Stimulated activated CD4-positive, alpha-beta T cell treated with anti-CD3 and anti-CD28 coated beads, Interleukin-15, amount 100 ng/mL, for 1 hour (primary cell): ENCODE measurements at places on chromosomes 1 and 21.

DNA sequence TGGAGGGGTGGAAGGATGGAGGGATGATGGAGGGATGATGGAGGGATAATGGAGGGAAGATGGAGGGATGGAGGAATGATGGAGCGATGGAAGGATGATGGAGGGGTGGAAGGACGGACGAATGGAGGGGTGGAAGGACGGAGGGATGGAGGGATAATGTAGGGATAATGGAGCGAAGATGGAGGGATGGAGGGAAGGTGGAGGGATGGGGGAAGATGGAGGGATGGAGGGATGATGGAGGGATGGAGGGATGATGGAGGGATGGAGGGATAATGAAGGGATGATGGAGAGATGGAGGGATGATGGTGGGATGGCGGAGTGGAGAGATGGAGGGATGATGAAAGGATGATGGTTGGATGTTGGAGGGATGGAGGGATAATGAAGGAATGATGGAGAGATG is 61.3 kb downstream of the KCNAB2 start:
- no peak for DNase-seq

- no peak for DNase-seq
These were observed 34.3 kb upstream of the SYCP1 start for GRCh38 chr1:114820392-114820791.

DNA sequence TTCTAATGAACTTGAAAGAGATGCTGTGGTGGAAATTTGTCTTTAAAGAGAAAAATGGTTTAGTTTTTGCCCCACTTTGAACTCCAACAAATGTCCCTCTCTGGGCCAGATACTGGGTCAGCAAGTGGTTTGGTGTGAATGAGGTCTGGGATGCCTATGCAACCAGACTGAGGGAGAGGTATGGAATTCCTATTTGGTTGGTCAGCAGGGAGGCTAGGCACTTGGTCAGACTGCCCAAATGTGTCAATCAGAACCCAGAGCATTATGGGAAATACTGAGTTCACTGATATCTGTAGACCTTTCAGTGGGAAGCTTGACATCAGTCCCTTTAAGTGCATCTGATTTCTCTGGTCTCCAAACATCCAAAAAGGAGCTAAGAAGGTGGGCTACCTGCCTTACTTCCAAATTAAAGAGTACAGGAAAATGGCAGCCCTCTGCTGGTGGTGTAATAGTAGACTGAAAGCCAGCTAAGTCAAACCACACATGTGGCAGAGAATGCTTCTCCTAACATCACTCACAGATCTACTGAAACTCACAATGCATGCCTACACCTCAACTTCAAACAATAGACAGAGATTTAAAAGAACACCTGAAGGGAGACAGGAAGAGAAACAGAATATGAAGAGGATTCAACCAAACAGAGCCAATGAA is 510.1 kb downstream of the PLA2G4A start:
- no peak for DNase-seq

GRCh38 chr1:155320661-155321617 is at the start of gene RUSC1:
Gene RUSC1, plus strand, starts transcription at chr1:155320894. Its CDS starts 880 bp downstream, at chr1:155321774.
- peak; percentile 46 for DNase-seq

- DNase-seq = no peak
These were observed 241.9 kb downstream of the DNM3 start for GRCh38 chr1:172083191-172083590.

- no peak for DNase-seq
These were observed 34.0 kb downstream of the TBCE start for GRCh38 chr1:235401251-235401650.

GRCh38 chr1:223077247-223077833 is 65.7 kb downstream of the TLR5 start:
- DNase-seq = no peak

GRCh38 chr1:39387452-39387851 is 104.0 kb upstream of the BMP8A start:
- no peak for DNase-seq

DNA sequence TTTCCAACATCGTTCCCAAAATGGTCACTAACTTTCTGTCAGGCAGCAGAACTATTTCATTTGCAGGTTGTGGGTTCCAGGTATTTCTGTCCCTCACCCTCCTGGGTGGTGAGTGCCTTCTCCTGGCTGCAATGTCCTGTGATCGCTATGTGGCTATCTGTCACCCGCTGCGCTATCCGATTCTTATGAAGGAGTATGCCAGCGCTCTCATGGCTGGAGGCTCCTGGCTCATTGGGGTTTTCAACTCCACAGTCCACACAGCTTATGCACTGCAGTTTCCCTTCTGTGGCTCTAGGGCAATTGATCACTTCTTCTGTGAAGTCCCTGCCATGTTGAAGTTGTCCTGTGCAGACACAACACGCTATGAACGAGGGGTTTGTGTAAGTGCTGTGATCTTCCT is 9.3 kb downstream of the OR2AJ1 start:
- no peak for DNase-seq

- no peak for DNase-seq
These were observed 55.5 kb upstream of the EDN2 start for GRCh38 chr1:41539999-41540398.

DNA sequence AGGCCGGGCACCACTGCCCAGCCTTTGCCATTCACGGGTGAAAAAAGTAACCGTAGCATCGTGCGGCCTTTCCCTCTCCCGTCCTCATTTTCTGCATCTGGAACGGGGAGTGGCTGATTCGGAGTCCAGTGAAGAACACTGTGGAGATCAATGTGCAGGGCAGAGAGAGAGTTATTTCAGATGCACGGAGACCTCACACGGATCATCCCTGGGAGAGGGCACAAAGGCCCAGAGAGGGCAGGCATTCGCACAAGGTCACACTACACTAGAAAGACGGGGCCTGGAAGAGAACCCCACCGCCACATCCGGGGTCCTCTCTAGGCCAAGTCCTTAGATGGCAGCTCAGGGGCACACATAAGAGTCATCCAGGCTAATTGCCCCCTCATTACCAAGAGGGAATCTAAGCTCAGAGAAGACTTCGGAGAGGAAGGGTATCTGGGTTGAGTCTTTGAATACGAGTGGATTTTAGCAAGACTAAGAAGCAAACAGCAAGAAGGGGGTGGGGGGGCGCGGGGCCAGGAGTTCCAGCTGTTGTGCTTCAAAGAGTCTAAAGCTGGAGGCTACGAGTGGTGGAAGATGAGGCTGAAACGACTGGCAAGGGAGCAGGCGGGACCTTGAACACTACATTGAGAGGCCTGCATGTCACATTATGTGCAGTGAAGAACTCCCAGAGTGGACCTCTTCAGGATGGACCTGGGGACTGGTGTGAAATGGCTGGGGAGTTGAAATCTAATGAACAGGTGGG is 857 bp downstream of the GPX7 start:
- no peak for DNase-seq

GRCh38 chr1:117691942-117692341 is 86.1 kb downstream of the TENT5C start:
- DNase-seq = no peak

GRCh38 chr1:118101515-118101844 is 83.5 kb downstream of the SPAG17 start:
- DNase-seq = no peak

- no peak for DNase-seq
These were observed 7.8 kb upstream of the PTTG1IP start for GRCh38 chr21:44881198-44881872.

GRCh38 chr21:26709090-26709489 is 136.0 kb upstream of the CYYR1 start:
- no peak for DNase-seq

DNA sequence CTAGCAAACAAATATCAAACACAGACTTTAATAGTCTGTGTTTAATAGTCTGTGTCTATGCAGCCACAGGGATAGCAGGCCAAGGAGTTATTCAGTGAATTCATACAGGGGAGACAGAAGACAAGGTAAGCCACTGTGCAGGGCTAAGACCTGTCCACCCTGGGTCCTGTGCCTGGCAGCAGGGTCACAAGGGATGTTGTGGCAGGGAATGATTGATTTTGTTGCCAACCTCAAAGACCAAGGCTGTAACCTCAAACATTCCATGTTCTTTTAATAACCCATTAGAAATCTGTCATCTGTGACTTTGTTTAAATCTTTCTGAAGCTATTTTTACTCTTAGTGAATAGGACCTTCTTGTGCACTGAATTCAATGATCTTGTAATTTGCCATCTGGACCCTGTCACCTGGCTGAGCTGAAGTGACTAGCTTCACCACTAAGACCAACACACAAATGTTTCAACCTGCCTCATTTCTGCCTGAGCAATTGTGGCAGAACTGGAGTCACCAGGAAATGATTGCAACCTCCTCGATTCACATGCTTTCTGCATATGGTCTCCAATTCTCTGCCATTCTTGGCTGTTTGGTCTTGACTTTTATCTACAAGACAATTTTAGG is 154.2 kb downstream of the ASTN1 start:
- no peak for DNase-seq

- DNase-seq = no peak
These were observed 579.9 kb downstream of the DPYD start for GRCh38 chr1:97340951-97341350.

DNA sequence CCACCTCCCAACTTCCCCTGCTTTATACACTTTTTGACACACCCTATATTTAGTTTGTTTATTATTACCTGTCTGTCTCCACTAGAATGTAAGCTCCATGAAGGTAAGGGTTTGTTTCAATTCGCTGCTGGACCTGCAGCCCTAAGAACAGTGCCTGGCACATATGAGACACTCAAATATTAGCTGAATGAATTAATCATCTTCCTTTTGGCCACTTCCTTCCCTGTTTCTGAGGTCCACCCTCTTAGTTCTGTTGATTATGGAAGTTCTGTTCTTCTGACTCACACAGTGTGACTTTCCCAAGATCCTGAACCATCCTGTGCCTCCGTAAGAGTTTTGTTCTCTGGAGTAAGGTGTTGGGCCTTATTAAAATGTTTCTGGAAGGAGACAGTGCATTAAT is 40.4 kb upstream of the GJA5 start:
- no peak for DNase-seq

GRCh38 chr21:15421441-15421881 is 308.3 kb upstream of the USP25 start:
- DNase-seq = no peak

DNA sequence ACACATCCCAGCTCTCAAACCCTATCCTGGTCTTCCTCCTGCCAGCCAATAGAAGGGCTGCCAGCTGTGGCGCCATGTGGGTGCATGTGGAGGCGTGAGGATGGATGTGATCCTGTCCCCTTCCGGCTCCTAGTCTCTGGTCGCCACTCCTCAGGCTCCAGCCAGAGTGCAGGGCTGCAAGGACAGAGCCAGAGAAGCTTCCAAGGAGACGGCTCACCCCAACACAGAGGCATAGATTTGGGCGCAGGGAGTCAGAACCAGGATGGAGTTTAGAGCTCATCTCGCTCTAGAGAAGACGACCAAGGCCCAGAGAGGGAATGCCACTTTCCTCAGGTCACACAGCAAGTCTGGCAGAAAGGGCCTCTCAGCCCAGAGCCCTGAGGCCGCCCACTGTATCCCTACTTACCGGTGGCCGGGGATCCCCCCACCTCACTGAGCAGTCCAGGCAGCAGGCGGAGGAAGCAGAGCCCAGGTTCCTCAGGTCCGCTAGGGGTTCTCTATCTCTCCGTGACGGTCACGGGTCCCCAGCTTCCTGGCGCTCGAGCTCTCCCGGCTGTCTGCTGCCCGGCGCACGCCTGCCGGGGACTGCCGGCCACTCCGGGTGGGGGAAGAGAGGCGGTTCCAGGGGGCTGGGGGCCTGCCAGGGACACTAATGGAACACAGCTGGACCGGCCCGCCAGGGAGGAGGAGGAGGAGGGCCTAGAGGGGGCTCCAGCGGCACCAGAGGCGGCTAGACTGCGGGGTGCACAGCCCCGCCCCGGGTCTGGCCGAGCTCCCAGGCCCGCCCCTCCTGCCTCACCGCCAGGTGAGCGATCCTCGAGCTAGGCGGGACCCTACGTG is at the start of gene COL16A1:
Gene COL16A1 (minus strand): TSS at position 587 of the 840 bp plus-strand sequence. CDS start 1,824 bp downstream, outside the sequence.
- no peak for DNase-seq

DNA sequence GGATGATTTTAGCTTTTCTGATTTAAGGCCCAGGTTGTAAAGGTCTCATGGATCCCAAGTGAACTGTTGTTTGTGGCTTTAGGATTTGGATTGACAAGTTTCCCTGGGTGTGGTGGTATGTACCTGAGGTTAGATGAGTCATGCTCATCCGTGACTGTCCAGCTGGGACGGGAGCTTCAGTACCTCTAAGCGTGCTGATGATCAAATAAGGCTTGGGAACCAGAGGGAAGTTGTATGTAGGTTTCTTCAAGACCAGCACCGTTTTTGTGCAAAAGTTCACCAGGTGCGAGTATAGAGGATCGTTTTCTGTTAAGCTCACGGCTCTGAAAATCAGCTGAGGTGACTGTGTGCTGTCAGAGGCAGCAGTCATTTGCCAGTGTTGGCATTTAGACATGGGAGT is 19.8 kb downstream of the PLA2G2E start:
- DNase-seq = no peak

- no peak for DNase-seq
These were observed 129.2 kb downstream of the NUF2 start for GRCh38 chr1:163450986-163451385.

GRCh38 chr1:86583032-86583431 is 36.2 kb downstream of the CLCA4 start:
- DNase-seq = no peak

DNA sequence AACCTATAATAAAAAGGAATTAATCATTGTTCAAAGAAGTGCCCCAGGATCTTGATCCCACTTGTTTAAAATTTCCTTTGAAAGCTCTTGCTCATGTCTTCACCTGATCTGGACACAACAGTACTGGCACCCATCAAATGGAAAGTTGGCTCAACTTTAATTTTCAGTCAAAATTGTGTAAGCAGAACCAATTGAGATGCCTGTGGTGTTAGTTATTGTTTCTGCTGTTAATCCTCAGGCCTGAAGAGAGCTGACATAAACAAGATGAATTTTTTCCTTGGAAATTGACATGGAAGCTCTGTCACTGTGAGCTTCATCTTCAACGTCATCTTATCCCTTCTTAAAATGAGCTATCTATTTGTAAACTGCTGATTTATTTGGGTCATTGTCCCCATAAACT is 88.3 kb upstream of the TNFSF4 start:
- DNase-seq = no peak

DNA sequence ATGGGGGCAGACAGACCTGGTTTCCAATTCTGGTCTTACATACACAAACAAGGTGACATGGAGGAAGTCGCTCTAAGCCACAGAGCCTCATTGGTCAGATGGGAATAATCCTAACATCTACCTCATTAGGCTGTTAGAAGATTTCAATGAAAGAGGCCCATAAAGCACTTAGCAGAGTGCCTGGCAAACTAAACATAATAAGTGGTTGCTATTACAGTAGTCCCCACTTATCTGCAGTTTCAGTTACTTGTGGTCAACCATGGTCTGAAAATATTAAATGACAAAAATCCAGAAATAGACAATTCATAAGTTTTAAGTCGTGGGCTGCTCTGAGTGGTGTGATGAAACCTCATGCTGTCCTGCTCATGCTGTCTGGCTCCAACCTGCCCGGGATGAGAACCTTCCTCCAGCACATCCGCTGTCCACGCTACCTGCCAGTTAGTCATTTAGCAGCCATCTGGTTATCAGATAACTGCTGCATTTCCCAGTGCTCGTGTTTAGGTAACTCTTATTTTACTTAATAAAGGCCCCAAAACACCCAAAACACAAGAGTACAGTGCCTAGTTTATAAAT is 112.3 kb downstream of the DDX20 start:
- no peak for DNase-seq

DNA sequence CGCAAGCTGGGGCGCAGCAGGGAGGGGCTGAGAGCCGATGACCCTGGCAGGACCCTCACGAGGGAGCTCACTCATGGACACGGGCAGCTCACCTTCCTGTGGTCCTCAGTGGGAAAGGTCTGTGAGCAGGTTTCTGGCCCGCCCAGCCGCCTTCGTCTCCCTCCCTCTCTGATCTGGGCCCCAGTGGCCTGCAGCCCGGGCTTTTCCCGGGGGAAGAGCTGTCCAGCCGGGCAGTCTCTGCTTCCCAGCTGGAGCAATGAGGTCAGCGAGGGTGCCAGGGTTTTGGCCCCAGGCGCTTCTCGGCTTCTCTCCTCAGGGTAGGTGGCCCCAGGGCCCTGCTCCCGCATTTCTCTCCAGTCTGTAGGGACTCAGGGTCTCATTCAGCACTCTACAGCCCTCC is 22.2 kb upstream of the ARHGEF16 start:
- DNase-seq = no peak
